ENCODE measurements at places on chromosomes 2 and 18.

- no peak for DNase-seq
Measured at GRCh38 chr2:132929786-132930185, 259.8 kb upstream of the LYPD1 start.

- DNase-seq = peak; percentile 78
Measured at GRCh38 chr2:43073401-43073825, 153.0 kb downstream of the ZFP36L2 start.

- no peak for DNase-seq
Measured at GRCh38 chr2:160380000-160380570, 113.5 kb downstream of the RBMS1 start.

DNA sequence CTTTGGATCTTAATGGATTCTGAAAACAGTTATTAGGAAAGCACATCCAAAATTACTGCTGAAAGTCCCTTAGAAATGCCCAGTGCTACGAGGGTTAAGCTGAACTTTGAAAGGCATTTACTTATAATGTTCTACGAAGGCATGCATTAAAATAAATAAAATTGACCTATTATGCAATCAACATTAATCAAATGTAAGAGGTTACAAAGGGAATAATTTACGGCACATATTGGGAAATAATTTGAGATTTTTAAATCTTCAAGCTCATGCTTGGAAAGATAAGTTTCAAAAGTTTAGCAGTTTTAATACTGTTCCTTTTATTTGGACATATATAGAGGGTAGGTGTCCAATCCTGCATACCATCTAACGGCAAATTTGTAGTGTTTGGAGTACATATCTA, 1564.1 kb upstream of the DDX18 start:
- no peak for DNase-seq

- no peak for DNase-seq
Measured at GRCh38 chr18:13914756-13915155, 580 bp downstream of the MC2R start.

- no peak for DNase-seq
Measured at GRCh38 chr2:170310876-170311502, 133.0 kb downstream of the MYO3B start.

GRCh38 chr2:189836644-189837043, 52.4 kb downstream of the PMS1 start:
- no peak for DNase-seq

DNA sequence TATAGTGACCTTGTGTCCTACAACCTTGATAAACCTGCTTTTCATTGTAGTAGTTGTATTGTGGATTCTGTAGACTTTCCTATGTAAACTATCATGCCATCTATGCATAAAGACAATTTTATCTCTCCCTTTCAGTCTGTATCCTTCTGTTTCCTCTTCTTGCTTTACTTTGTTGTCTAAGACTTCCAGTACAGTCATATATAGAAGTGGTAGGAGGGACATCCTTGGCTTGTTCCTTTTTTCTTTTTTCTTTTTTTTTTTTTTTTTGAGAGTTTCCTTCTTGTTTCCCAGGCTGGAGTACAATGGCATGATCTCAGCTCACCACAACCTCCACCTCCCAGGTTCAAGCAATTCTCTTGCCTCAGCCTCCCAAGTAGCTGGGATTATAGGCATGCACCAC, 39.7 kb downstream of the UBE2F start:
- DNase-seq = no peak

- DNase-seq = no peak
Measured at GRCh38 chr2:177296040-177296439, 31.5 kb upstream of the NFE2L2 start.

GRCh38 chr2:20432714-20433113, 14.2 kb upstream of the RHOB start:
- peak; percentile 8 for DNase-seq

GRCh38 chr2:241803387-241804325, 5.3 kb upstream of the NEU4 start:
- peak; percentile 81 for DNase-seq
